ENCODE measurements at places on chromosomes 5 and 9.

- DNase-seq = no peak
Observed at GRCh38 chr9:83526211-83526610, 12.0 kb downstream of the FRMD3 start.

DNA sequence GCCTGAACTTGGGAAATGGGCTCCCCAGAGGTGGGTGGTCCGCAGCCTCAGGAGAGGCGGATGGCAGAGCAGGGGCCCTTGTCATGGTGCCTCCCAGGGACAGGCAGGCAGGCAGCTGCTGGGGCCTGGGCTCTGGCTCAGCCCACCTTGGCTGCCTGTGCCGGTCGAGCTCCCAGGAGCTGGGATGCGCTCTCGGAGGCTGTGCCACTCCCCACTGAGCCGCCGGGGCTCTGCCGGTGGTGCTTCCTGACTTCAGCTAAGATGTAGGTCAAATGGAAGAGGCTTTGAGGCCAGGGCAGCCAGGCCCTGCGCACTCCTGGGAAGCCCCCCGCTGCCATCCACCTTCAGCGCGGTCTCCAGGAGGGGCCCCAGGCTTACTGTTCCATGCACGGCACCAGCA is 41.0 kb downstream of the KCNT1 start:
- DNase-seq = no peak

DNA sequence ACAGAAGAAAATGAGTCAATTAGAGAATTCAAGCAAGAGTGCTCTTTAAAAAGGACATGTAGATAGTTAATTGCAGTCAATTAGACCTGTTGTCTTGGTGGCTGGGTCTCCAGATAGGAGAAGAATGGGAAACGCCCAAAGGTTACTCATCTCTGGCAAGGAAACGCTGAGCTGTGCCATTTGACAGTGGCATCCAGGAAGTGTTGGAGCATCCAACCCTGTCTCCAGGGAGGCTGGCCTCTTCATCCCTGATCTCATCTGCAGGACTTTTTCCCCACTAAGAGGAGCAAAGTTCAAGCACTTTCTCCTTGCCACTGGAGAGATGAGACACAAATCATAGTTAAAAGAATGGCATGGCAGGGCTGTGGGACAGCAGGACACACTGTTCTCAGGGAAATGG is 111.7 kb upstream of the MSX2 start:
- DNase-seq = no peak

DNA sequence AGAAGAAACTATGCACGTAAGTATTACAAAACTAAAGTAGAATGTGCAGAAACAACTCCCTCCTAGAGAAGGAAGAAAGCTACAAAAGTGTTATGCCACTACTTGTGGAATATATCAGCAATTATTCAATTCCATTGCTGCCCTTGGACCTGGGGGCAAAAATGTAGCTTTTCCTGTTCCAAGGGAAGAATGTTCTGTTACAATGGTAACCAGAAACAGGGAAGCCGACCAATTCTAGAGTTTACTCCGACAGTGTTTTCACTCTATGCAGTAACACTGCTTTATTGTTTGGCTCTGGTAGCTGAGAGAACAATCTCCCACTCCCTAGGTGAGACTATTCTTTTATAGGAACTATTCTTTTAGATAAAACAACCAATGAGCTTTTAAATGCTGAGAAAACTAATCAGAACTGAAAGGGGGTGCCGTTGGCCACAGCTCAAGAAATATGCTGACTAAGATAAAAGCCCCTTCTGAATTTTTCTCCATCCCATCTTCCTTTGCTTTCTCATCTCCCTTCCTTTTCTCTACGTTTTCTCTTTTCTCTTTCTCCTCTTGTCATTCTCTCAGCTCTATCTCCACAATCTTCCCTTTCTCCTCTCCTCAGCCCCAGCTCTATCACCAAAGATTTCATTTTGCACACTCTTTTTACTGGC is 54.1 kb downstream of the SLC1A3 start:
- no peak for DNase-seq

DNA sequence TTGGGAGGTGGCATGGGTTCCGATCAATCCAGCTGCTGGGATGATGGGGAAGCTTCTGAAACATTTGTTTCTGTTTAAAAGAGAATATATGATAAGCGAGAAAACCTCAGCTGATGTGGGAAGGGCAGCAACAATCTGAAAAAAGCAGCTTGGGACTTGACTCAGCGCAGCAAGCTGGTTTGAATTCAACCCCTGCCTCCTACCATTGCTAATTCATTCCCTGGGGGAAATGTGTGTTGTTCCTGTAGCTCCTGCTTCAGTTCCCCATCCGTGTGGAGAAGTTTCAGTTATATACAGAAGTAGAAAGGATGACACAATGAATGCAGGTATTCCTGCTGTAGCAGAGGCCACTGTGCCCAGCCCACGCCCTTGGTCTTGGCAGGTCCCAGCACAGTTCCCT is 145.1 kb downstream of the NXNL2 start:
- DNase-seq = no peak

DNA sequence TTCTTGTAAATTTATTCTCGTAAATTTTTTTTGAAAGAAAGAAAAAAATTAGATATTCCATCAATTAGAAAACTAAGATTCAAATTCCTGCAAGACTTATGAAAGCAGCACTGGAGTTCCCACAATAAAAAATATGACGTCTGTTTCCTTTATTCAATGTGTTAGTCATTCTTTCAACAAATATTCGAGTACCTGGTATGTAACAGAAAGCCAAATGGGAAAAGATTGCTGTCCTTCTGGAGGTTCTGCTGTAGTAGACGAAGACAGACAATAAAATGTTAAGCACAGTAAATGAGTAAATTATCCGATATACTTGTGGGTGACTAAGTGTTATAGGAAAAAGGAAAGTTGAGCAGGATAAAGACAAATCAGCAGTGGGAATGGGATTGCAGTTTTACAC is 92.2 kb downstream of the ADAMTSL1 start:
- DNase-seq = no peak

DNA sequence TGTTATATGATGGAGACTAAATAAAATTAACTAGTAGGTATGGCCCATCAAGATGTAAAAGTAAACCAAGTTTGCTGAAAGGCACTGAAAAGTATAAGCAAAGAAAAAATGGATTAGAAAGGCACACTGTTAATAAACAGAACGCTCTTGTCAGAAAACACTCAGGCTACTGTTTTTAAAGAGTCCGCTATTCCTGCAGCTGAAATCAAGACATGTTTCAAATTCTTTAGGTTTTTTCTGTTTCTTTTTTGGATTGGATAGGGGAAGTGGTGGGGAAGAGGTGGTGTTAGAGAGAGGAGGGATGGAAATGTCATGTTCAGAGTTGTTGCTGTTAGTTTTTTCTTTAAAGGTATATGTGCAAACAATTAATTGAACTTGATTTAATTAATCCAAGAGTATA is 17.5 kb downstream of the OSTF1 start:
- no peak for DNase-seq

- no peak for DNase-seq
Observed at GRCh38 chr9:120711841-120712538, 2.3 kb downstream of the MEGF9 start.

GRCh38 chr9:33329117-33329563 is 38.8 kb downstream of the NFX1 start:
- no peak for DNase-seq

GRCh38 chr9:108283696-108284095 is 572.1 kb downstream of the ACTL7B start:
- no peak for DNase-seq

- no peak for DNase-seq
Observed at GRCh38 chr5:9361835-9362234, 184.0 kb downstream of the SEMA5A start.

GRCh38 chr5:23084815-23085214 is 231.7 kb upstream of the CDH12 start:
- DNase-seq = no peak

DNA sequence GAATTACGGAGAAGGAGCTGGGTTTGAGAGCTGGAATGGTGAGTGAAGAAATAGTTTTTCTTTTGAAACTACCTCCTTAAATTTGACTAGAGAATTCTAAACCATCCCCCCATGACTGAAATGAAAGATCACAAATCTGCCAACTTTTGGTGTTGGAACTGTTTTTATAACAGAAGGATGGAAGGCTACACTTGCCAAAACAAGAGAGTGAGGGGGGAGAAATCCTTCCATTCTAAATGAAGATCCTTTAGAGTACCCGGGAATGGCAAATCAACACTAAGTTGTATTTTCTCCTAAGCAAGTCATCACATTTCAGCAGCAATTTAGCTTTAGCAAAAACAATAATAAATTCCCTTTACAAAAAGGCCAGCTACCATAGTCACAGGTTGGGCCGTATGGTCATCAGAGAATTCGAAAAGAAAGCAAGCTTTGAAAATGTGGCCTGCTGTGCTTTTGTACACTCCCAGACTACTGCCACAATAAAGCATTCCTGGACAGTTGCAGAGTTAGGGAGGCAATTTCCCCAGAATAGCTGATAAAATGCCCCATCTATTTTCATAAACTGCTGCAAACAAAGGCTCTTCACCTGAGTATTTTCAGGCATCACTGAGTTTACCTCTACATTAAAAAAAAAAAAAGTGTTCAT is 25.0 kb upstream of the FREM1 start:
- no peak for DNase-seq

DNA sequence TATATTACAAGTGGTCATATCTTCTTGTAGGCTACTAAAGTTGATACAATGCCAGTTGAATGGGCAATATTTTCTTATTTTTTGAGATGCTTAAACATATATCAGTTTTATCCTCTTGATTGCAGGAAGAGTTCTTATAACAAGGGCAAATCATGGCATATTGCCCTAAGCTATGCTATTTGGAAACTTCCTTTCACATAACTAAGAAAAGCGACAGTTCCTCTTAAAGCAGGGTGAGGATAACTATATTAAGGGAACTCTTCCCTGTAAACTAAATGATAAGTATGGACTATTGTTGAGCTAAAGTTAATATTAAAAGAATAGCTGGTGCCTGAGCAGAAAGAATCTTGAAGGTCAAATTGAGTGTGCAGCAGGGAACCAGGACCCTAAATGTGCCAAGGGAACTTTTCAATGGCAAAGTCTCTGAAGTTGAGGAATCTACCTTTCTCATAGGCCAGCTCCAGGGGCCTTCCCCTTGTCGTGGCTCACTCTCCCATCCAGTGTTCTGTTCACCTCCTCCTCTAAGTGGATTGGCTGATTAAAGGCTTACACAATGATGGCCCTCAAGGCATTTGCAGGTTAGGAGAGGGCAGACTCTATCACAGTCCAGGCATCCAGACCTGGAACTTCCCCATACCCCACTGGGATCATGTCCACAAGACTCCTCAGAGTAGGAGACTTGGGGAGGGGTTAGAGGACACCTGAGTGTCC is 26.8 kb downstream of the FYB1 start:
- DNase-seq = no peak

GRCh38 chr9:98100456-98100855 is 18.6 kb downstream of the TRIM14 start:
- DNase-seq = no peak

DNA sequence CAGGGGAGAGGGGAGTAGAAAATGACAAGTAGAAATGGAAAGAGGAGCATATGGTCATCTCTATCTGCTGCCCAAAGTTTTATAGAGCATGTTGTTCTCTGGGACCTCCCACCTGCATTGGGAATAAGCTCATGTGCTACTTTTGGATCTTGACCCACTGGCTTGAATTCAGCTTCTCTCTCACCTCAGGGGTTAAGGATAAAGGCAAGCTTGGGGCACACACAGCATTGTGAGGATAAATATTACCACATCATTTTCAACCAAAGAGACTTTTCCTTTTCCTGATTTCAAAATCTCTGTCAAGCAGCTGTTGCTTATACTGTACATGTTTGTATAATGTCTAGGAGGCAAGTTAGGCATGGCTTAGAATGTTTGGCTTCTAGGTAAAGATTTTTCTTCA is 16.6 kb downstream of the ATP10B start:
- no peak for DNase-seq

- DNase-seq = no peak
Observed at GRCh38 chr5:96582343-96582742, 79.8 kb upstream of the CAST start.

GRCh38 chr5:172283020-172283861 is at the start of gene UBTD2:
Gene UBTD2 (minus strand): TSS chr5:172283764. CDS start chr5:172283665, 99 bp downstream.
- peak; percentile 54 for DNase-seq

DNA sequence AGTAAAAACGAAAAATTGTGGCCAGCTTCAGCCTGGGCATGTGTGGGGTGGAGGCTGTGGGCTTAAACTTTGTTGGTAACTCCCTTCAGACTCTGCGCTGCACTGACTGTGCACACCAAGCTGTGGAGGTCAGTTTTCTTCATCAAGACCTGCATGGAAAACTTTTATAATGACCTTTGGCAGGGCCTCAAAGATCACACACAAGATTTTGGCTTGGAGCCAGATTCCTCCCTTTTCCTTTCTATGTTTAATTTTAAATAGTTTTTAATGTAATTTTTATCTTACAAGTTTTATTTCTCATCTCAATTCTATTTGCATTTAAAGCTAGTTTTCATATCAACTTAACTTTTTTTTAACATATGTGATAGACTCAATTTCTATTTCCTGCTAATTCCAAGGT is 1211.1 kb upstream of the CDH18 start:
- no peak for DNase-seq

DNA sequence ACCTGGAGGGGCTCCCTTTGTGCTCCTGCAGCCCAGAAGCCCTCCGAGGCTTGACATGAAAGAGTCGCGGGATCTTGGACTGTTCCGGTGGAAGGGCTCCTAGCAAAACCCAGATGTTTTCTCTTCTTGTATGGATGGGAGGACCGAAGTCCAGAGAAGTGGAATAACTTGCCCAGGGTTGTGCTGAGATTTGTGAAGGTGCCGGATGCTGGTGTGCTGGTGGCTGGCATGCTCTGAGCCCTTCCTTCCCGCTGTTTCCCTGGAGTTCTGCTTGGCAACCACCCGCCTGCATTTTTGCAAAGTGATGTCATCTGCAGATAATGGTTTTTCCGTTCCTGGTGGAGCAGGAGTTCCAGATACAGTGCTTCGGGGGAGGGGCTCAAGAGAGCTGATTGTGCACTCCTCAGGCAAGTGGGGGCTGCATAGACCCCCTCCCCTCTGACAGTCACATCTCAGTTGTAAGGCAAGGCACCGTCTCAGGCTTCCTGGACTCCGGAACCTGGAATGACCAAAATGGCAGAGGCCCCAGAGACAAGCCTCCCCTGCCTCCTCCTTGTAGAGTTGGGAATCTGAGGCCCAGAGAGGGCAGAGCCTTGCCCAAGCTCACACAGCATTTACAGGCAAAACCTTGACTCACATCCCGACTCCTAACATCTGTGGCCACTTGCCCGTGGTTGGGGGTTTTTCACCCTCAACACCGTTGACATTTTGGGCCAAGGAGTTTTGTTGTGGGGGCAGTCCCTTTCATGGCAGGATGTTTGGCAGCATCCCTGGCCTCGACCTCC is 157.0 kb downstream of the RGS3 start:
- no peak for DNase-seq

DNA sequence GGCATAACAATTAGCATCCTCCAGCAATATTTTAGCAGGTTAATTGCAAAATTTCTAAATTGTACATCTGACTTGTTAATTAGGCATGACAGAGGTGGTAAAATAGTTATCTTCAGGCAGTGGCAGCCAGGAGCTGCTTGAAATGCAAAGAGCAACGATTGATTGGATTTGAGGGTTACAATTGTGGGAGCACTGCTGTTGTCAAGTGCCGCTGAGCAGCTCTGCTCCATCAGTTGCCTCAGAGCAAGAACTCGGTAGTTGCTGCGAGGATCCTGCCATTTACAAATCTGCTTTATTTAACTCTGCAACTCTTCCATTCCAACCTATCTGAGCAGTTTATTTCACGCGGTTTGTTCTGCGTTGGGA is 12.6 kb downstream of the PBX3 start:
- no peak for DNase-seq
